Spinal cord (tissue), 10 donors: ENCODE measurements at places on chromosomes 11 and 22. TPM values are rescaled to one million over a fixed set of nuclear protein-coding genes. Genes with fewer than 3 reads are reported as not detected.

The PRG2 gene
- total RNA-seq, result 2.4 TPM

The SPON1 gene
- total RNA-seq, result 84.4 TPM

DNA sequence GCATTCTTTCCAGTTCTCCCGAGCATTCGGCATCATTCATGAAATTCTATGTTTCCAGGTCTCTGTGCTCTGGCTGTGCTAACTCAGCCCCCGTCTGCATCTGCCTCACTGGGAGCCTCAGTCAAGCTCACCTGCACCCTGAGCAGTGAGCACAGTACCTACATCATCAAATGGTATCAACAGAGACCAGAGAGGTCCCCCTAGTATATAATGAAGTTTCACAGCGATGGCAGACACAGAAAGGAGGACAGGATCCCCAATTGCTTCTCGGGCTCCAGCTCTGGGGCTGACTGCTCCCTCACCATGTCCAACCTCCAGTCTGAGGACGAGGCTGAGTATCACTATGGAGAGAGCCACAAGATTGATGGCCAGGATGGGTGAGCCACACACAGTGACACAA is 52.8 kb upstream of the IGLL5 start:
- no peak for DNase-seq

DNA sequence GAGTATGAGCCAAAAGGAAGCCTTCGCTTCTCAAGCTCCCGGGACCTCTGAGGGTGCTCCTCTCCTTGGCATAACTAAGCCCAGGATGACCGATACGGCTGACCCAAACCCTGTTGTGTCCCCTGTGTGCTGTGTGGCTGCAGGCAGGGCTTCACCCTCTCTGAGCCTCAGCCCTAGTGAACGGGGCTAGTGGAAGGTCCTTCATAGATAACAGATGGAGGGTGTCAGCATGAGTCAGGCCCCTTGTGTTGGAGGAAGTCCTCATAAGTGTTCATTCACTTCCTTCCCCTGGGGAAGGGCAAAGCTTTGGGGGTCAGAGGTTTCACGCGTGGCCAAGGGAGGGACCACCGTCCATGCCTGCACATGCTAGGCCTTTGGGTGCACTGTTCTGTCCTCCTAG is 21.5 kb downstream of the SHISAL1 start:
- no peak for DNase-seq

DNA sequence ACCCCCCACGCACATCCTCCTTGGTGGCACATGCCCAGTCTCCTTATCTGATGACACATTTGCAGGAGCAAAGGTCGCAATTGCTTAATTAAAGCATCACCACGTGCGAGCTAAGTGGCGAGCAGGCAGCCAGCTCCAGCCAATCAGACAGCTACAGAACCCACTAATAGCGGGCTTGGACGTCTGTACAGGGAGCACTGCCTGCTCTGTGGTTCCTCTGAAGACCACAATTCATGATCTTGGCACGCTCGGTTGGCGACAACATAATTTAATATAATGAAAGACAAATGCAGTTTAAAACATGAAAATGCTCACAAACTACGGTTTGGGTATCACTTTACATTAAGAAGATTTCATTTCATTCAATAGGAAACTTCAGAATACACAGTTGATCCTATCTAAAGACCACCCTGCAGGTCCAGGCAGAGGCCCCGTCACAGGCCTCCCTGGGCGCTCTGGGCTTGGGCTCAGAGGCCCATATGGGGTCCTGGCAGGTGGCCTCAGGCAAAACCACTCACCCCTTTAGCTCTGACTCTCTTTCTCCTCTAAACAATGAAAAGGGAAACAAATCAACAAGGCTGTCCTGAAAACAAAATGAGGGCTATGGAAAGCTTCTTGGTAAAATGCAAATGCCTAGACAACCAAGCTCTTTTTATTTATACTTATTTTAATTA is 10.4 kb downstream of the PACSIN2 start:
- DNase-seq, result no peak

DNA sequence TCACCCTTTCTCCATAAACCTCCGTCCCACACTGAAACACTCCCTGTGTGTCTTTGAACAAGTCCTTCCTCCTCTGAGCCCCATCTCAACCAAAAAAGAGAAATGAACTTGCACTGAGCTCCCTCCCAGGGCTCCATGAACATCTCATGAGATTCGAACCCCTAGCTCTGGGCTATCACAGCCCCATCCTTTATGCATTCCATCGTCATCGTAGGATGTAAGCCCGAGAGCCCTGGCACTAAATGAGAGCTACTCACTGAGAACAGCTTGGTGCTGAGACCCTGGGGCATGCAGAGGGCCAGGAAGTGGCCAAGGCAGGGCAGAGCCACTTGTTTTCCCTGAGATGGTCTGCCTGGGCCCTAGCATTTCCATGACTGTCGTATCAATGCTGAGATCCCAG is 12.9 kb upstream of the SLC43A3 start:
- no peak for DNase-seq

DNA sequence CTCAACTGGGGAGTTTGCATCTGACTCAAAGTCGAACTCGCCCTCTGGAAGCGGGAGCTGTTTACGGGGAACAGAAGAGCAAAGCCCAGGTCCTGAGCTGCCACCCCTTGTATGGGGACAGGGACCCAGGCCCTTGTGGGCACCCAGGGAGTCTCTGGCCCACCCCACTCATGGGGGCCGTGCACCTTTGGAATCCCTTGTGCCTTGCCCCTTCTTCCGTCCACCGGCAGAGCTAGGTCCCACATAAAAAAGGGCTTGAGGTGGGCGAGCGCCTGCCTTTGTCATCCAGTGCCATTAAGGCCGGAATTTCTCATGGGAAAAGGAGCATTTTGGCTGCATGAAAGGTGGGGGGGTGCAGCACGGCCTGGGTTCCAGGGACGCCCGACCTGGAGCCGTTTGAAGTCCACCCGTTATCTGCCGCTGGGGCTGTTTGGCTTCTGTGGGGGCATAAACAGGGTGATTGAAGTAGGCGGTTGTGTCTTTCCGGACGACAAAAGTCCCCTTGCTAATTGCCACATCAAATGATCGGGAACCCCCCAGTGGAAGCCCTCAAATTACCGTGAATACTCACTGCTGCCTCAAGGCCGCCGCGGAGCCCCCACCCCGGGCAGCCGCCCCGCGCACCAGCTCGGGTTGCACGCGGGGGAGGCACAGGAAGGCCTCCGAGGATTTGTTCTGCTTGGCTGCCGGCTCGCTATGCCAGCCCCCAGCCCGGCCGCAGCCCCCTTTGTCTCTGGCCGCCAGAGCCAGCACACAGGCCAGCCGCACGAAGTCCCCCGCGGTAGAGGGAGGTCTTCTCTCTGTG is 49.0 kb upstream of the FGF3 start:
- DNase-seq, result no peak

- DNase-seq, result no peak
Observed at GRCh38 chr22:47620391-47620790, 857.9 kb downstream of the TBC1D22A start.

The IFITM10 gene
- 5.9 TPM for total RNA-seq

- DNase-seq, result no peak
Observed at GRCh38 chr11:64055077-64055476, 19.3 kb downstream of the FLRT1 start.

DNA sequence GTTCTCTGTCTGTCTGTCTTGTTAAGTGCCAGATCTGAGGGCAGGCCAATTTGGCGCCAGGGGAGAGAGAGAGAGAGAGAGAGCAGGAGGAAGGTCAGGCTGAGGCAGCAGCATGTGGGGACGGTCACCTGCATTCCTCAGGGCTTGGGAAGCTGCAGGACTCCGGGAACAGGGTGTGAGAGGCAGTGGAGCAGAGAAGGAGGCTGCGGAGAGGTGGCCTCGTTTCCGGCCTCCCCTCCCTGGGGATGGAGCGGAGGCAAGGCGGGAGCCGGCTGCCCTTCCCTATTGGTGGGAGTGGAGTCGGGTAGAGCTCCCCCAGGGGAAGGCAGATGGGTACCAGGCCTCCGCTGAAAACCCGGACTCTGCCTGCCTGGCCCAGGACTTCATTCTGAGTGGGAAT is 9.7 kb downstream of the CLMP start:
- no peak for DNase-seq

The OR51L1 gene
- total RNA-seq, result not detected

GRCh38 chr11:93821617-93822016 is 28.8 kb downstream of the VSTM5 start:
- DNase-seq, result no peak

DNA sequence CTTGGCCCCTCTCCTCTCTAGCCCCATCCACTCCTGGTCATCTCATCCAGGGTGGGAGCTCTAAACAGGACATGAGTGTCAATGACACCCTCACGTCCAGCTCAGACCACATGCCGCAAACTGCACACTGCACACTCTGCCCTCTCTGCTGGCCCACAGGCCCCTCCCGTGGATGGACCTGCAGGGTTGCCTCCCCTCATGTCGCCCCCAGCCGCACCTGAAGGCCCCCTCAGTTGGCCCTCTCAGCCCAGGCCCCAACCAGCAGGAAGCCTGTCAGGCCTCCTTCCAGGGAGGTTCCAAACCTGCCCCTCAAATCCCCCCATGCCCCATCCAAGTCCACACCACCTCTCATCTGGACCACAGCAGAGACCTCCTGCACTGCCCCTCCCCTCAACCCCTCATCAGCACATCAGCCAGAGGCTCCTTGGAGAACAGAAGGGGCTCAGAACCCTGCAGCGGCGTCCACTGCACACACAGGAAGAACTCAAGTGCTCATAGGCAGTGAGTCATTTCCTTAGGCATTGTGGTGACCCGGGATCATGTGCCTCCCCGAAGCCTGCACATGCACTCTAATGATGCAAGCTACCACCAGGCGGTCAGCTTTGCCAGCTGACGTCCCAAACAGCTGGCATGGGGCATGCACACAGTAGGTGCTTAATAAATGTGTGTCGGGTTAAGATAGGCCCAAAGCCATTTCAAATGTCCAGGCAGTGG is 12.9 kb upstream of the CDKN1C start:
- no peak for DNase-seq
